Mesenteric fat pad (tissue), 1 donor: ENCODE measurements at places on chromosomes 16 and 17. TPM values are rescaled to one million over a fixed set of nuclear protein-coding genes. Genes with fewer than 3 reads are reported as not detected.

UTS2R gene
- total RNA-seq: not detected

CDIPT gene
- total RNA-seq: 117 TPM

SMIM5 gene
- total RNA-seq: 0.42 TPM

KCNG4 gene
- total RNA-seq: not detected
